Hypothalamus (tissue), 51 donors: ENCODE measurements at places on chromosomes 13 and 19.

- no peak for DNase-seq
Measured at GRCh38 chr13:27086599-27087265, 84.9 kb downstream of the USP12 start.

DNA sequence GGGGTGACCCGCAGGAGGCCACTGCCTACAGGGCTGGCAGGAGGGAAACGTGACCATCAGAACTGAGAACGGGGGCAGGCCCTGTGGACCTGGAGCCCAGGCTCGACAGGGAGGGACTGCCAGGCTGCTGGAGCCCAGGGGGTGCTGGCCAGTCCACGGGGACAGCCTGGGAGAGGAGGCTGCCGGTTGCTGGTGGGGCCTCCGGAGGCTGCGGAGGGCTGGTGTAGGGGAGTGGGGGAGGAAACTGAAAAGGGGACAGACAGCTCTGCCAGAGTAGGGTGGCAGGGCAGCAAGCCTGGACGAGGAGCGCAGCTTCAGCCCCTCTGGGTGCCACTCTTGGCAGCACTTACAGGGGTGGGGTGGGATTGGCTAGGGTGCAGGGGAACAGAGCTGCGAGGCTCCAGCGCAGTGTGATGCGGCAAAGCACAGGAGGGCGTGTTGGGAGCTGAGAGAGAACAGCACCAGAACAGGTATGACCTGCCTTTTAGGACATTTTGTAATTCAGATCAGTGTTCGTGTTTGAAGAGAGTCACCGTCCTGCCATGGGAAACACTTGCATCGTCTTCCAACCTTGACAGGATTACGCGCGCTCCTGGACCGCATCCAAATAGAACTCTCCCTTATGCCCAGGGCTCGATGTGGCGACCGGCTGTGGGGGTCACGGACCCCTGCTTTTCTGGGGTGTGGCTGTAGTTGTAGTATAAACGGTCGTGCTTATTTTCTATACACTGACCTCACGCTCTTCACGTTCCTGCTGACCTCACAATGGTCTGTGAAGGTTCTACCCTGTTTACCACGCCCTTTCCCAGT lies 19.9 kb upstream of the ARHGEF7 start:
- no peak for DNase-seq

GRCh38 chr13:103164251-103164650 lies 98.0 kb upstream of the SLC10A2 start:
- DNase-seq: no peak

DNA sequence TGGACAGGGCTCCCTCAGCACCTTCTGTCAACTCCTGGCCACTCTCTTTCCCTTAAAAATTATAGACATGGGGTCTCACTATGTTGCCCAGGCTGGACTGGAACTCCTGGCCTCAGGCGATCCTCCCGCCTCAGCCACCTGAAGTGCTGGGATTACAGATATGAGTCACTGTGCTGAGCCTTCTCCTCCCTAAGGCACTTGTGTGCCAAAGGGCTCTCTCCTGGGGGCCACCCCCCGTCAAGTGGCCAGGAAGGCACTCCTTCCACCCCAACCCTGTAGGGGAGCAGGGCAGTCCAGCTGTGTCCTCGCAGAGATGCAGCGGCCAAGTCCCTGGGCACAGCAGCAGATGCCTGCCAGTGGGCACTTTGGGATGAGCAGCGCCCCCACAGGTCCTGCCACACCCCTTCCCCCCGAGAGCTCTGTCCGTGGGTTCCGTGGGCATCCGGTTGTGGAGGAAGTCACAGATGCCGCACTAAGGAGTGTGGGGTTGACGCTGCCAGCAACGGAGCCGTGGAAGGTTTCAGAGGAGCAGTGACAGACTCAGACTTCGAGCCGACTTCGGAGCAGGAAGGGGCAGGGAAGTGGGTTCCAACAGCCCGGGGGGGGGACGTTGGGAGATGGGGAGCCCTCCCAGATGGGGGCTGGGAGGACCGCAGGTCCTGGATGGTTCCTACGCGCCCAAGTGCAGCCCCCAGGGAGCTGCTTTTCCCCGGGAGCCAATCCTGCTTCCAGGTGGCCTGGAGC lies 3.3 kb upstream of the UQCR11 start:
- DNase-seq: no peak

DNA sequence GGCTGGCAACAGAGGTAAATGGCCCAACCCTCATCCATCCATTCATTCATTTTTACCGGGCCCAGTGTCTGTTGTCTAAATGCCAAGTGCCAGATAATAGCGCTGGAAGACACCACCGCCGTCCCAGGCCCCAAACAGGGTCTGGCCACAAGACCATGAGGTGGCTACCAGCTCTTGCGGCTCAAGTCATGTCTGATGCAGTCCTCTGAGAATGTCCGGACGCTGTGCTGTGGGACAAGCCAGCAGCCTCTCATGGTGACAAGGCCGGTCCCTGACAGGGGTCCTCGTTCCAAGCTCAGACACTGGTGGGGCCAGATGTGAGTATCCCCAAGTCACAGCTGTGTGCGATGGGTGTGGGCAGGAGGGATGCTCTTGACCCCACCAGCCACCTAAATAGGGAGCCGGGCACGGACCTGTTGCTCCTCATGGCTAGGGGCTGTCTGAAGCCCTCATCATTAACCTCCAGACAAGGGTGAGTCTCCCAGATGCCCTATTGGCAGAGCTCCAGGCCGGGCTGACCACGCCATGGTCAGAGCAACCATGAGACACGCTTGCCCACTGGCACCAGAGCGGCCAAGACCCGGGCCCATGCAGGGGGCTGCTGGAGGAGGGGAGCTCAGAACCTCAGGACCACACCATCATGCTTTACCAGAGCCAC lies 58.4 kb downstream of the MLLT1 start:
- no peak for DNase-seq
